ENCODE measurements at places on chromosomes 16 and 17.

DNA sequence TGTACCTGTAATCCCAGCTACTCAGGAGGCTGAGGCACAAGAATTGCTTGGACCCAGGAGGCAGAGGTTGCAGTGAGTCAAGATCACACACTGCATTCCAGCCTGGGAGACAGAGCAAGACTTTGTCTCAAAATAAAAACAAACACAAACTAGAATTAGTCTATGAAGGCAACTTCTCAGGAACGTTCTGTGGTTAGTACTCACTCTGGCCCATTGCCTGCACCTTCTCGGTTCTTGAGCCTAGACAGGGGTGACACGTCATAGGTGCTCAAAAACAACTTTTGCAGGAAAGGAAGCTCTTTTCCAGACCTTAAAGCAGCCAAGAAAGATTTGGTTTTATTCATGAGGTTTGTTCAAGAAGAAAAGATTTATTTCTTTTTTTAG is 22.3 kb upstream of the CNOT1 start:
- DNase-seq = no peak

DNA sequence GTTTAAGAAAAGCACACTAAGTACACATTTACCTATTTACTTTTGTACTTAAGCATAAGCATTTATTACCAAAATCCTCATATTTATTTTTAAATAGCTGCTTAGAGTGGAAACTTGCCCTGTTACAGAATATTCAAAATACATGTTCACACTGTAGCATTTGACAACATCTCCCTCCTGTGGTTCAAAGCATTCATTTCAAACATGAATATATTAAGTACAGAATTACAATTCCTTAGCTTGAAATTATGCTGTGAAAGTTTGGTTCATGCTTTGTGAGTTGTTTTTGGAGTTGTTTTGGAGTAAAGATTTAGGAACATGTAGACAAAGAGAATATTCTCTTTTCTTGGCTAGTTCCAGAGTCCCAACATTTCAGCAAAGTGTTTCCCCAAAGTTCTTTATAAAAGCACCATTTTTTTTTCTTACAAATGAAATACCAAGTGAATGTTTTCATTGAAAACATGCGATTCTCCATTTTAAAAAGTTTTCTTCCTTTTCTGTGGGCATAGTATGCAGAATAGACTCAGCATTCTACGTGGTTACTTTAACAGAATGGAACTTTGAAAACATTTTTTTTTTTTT is 33.2 kb downstream of the TUBD1 start:
- DNase-seq = no peak

GRCh38 chr16:83912519-83913244 is 13.8 kb downstream of the MLYCD start:
- no peak for DNase-seq

- DNase-seq = no peak
These were observed 170.5 kb downstream of the MRTFB start for GRCh38 chr16:14241631-14242030.

GRCh38 chr16:54418903-54419302 is 132.3 kb upstream of the IRX3 start:
- DNase-seq = peak; percentile 6

DNA sequence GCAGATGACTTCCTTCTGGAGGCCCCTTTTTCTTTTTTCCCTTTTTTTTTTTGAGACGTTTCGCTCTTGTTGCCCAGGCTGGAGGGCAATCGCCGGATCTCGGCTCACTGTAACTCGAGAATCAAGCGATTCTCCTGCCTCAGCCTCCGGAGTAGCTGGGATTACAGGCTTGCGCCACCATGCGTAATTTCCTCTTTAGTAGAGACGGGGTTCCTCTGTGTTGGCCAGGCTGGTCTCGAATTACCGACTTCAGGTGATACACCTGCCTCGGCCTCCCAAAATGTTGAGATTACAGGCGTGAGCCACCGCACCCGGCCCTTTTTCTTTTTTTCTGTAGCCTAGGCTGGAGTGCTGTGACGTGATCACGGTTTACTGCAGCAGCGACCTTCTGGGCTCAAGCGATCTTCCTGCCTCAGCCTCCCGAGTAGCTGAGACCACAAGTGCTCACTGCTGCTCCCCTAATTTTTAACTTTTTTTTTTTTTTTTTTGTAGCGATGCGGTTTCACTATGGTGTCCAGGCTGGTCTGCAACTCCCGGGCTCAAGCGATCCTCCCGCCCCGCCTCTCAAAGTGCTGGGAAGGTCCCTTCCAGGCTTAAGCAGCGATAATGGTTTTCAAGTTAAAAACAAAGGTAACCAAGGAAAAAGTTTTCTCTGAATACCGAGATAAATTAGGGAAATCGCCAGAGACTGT is 956 bp upstream of the IST1 start:
- DNase-seq = peak; percentile 51

DNA sequence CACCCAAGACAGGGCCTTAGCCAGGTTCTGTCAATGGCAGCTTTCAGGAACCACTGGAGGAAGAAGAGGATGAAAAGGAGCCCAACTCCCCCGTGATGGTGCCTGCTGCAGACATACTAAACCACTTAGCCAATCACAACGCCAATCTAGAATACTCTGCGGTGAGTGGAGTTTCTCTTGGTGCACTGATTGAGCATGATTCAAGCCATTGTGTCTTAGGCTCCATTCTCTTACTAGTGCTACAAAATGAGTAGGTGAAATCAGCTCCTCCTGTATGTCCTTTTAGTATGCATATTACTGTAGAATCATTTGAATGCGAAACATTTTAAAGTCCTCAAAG is 1.4 kb downstream of the SETD6 start:
- DNase-seq = no peak

GRCh38 chr17:70137451-70138230 is 31.7 kb upstream of the KCNJ2 start:
- no peak for DNase-seq

- DNase-seq = no peak
These were observed 14.0 kb upstream of the MTMR4 start for GRCh38 chr17:58528443-58528842.

GRCh38 chr16:28863929-28864793 is 518 bp downstream of the SH2B1 start:
- DNase-seq = no peak

DNA sequence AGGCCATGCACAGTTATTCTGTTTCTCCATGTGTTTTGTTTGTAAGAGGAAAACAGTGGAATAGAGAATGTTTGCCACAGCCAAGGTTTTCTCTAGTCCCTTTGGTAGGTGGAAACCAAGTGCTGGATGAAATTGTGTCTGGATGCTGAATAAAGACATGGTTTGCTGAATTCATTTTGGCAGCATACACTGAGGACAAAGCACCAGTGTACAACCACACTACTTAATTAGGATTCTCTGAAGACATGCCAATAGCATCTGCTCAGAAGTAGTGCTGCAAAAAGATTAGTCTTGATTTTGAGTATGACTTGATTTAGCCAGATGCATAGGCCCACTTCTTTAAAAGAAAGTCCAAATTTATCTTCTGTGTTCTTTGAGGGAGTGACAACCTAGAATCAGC is 230.5 kb upstream of the CACNG5 start:
- DNase-seq = no peak

- no peak for DNase-seq
These were observed 17.0 kb downstream of the SOST start for GRCh38 chr17:43741636-43742035.

GRCh38 chr16:30458561-30459394 is 13.1 kb upstream of the SEPHS2 start:
- no peak for DNase-seq

GRCh38 chr16:84471966-84472365 is 32.5 kb downstream of the MEAK7 start:
- no peak for DNase-seq

- DNase-seq = no peak
These were observed 19.6 kb downstream of the AKAP10 start for GRCh38 chr17:19958023-19958422.

DNA sequence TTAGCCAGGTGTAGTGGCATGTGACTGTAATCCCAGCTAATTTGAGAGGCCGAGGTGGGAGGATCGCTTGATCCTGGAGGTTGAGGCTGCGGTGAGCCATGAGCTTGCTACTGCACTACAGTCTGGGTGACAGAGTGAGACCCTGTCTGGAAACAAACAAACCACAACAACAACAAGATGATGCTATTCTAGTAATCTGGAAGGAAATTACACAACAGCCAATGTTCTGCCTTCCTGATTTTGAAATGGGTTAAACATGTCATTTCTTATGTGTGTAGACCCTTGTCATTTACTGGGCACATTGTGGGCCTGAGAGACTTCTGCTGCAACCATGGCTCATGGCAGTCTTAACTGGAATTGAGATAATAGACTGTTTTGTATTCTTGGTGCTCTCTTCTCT is 5.9 kb downstream of the COQ7 start:
- no peak for DNase-seq

- no peak for DNase-seq
These were observed 15.6 kb downstream of the ANKS3 start for GRCh38 chr16:4718466-4718865.

All from NCI-H146 (cell line).